Umbilical cord (tissue), 2 donors: ENCODE measurements at places on chromosomes 13 and 19.

DNA sequence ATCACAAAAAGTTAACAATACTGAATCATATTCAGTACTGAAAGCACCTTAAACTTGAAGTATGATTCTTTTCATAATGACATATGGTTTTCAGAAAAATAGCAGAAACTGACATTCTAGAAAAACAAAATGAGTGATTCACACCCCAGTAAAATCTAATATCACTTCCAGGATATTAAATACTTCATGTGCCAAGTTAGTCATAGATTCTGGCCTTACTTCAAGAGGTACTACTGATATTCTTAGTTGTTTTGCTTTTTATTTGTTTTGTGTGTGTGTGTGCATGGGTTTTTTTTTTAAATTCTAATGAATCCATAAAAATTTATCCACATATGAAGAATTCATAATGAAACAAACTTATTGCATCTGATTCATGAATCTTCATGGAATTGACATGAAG lies 207.9 kb upstream of the UFM1 start:
- DNase-seq, result no peak

- no peak for DNase-seq
Measured at GRCh38 chr13:72571191-72571590, 156.2 kb downstream of the MZT1 start.

DNA sequence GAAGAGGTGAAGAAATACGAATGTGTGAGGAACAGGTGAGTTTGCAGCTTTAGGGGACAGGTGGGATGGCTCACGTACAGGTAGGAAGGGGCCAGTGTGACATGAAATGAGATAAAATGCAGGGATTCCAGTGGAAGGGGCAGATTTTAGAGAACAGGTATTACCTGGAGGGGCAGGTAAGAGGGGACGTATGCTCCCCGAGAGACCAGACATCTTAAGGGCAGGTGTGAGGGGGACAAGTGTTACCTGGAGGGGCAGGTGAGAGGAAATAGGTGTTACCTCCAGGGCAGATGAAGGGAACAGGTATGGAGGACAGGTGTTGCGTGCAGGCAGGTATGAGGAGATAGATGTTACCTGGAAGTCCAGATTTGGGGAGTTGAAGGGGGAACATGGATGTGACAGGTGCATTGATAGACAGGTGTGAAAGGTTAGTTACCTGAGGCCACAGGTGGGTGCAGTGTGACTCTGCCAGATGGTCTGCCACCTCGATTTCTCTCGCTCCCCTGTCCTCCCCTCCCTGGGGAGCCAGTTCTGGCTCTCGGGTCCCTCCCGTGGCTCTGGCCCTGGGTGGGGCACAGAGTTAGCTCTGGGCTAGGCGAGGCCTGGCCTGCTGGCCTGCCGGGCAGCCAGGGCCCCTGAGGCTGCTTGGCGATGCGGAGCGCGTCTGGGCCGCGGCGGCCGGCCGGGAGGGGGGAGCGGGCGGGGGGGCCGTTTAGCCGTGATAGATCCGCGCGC lies 2.1 kb downstream of the ERFL start:
- no peak for DNase-seq

DNA sequence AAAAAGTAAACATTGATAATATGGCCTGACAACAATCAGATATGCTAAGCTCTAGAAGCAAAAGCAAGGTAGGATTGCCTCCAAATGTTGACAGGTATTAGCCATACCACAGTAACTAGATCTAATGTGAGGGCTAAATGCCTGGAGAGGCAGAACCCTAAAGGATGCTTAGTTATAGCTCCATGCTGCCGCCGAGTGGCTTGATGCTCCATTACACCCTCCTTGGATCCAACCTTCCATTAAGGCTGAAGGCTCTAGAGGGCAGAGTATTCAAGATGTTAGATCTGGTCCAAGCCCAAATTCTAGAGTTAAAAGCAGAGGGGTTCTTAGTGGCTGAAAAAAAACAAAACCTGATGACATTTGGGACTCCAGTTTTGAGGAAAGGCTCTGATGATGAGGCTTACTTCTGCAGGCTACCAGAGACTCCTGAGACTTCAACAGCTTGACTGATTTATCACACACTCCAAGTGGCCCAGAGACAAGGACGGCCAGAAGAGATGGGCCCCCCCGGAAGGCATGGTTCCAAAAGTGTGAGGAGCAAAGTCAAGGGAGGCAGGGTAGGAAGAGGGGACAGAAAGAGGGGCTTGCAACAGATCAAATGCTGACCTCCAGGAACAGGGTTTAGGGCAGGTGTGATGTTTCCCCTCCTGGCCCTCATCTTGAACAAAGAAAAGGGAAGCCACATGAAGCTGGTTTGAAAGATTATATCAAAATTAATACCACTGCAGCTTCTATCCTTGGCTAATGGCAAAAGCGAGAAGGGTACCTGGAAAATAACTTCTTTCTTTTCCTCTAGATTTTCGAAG lies 21.9 kb upstream of the CPB2 start:
- DNase-seq, result peak; percentile 73

DNA sequence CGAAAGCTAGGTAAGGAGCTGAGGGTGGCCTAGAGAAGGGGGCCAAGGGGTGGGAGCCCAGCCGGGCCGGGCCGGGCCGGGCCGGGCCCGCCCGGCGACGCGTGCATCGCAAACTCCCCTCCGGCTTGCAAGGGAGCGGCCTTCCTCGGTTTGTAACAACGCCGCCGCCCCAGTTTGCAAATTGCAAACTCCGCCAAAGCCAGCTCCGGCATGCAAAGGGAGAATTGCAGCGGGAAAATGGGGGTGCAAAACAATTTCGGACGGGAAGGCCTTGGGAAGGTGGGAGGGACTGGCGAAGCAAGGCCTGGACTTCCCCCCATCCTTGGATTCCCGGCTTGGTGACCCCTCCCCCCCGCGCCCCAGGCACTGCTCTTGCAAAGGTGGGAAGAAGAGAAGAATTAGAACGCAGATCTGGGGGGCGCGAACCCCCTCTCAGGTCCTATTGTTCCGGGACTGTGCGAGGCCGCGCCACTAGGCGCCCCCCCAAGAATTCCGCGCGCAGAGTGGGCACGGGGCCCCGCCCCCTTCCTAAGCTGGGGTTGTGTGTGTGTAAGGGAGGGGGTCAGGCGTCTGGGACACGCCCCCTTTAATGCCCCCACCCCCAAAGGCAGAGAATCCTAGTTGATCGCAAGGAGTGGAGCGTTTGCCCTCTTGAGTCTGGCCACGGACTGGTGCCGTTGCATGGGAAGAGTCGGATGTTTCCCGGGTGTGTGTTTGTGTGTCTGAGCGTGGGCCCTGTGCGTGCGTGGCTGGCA lies 926 bp downstream of the PRR12 start:
- DNase-seq, result peak; percentile 65

GRCh38 chr13:75258159-75258782 lies 223.7 kb downstream of the TBC1D4 start:
- DNase-seq, result peak; percentile 68

DNA sequence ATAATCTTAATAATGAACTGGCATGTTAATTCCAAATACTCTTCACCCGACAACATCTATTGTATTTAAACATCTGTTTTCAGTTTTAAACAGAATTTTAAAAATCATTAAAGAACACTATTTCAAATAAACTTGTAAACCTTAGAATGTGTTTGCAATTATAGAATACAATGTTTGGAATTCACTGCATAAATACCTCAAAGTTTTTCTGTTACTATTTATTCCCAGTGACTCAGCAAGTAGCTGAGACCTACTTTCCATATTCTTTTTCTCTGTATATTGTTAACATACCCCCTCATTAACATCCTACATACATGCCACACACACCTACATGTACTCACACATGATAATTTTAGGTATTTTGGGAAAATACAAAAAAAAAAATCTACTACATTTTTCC lies 1134.3 kb downstream of the SLITRK1 start:
- no peak for DNase-seq

DNA sequence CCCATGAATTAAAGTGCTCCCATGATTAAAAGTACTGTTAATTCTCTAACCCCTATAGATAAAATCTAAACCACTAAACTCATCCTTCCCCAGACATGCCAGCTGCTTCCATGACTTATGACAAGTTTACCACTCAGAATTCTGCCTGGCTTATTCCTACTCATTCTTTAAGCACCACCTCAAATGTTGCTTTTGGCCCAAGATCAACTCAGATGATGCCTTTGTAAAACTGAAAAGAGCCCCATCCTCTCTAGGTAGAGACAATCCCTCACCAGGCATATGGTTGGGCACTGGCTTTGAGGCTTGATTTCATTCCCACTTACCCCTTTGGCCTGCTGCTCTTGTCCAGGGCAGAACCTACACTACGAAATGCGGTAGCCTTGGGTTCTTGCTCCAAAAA lies 250.0 kb downstream of the DNAJC15 start:
- no peak for DNase-seq

DNA sequence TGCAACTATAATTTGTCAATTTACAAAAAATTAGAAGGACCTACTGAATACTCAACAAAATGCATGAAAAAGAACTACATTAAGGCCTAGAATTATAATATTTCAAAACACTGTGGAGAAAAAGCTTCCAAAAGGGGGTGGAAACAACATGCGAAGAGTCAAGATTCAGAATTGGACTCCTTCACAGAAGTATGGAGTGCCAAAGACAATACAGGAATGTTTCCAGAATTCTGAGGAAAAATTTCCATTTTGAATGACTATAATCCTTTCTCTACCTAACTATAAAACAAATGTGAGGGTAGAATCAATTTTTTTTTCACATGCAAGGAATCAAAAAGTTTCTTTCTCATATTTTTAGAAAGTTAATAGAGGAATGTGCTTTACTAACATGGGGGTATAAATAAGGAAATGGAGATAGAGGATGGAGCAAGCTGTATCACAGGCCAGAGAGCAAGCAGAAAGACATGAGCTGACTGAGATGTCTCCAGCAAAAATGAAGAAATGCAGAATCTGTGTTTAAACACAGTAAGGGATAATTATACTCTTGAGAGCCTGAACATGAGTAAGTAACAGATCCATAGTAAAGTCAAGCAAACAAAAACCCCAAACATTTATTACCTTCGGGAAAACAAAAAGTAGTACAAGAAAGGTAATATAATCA lies 39.5 kb upstream of the SMAD9 start:
- DNase-seq, result no peak

GRCh38 chr19:30877661-30878113 lies 471.5 kb downstream of the TSHZ3 start:
- DNase-seq, result no peak

- DNase-seq, result no peak
Measured at GRCh38 chr13:110268061-110268460, 38.9 kb downstream of the COL4A1 start.

- DNase-seq, result no peak
Measured at GRCh38 chr19:3725640-3726310, 17.6 kb downstream of the TJP3 start.

- no peak for DNase-seq
Measured at GRCh38 chr13:98506322-98506721, 70.6 kb downstream of the STK24 start.
